BE2C (cell line): ENCODE measurements at places on chromosomes 11 and 22.

DNA sequence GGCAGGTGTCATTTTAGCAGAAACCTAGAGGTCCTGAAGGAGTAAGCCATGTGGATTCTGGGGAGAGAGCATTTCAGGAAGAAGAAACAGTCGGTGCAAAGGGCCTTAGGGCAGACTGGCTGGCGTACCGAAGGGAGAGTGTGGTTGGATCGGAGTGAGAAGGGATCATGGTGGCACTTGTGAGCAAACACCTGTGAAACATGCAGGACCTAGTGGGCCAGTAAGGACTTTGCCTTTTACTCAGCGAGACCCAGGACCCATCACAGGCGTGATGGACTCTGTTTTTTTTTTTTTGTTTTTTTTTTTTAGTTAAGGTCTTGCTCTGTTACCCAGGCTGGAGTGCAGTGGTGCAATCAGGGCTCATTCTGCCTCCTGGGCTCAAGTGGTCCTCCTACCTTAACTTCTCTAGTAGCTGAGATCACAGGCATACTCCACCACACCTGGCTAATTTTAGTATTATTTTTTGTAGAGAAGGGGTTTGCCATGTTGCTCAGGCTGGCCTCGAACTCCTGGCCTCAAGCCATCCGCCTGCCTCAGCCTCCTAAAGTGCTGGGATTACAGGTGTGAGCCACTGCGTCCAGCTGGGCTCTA is 3.5 kb upstream of the TSGA10IP start:
- DNase-seq: no peak

GRCh38 chr11:31262761-31263160 is 106.8 kb downstream of the DCDC1 start:
- DNase-seq: no peak

GRCh38 chr22:34841331-34841771 is 224.6 kb upstream of the ISX start:
- no peak for DNase-seq

- DNase-seq: peak; percentile 23
Observed at GRCh38 chr11:45078236-45079074, 68.0 kb upstream of the PRDM11 start.

- DNase-seq: no peak
Observed at GRCh38 chr11:100806296-100806695, 119.2 kb downstream of the ARHGAP42 start.

GRCh38 chr11:75525433-75526191 is at the start of gene GDPD5:
Gene GDPD5, minus strand, starts transcription at chr11:75525941. Its CDS starts 48,206 bp downstream, at chr11:75477735.
- peak; percentile 93 for DNase-seq

DNA sequence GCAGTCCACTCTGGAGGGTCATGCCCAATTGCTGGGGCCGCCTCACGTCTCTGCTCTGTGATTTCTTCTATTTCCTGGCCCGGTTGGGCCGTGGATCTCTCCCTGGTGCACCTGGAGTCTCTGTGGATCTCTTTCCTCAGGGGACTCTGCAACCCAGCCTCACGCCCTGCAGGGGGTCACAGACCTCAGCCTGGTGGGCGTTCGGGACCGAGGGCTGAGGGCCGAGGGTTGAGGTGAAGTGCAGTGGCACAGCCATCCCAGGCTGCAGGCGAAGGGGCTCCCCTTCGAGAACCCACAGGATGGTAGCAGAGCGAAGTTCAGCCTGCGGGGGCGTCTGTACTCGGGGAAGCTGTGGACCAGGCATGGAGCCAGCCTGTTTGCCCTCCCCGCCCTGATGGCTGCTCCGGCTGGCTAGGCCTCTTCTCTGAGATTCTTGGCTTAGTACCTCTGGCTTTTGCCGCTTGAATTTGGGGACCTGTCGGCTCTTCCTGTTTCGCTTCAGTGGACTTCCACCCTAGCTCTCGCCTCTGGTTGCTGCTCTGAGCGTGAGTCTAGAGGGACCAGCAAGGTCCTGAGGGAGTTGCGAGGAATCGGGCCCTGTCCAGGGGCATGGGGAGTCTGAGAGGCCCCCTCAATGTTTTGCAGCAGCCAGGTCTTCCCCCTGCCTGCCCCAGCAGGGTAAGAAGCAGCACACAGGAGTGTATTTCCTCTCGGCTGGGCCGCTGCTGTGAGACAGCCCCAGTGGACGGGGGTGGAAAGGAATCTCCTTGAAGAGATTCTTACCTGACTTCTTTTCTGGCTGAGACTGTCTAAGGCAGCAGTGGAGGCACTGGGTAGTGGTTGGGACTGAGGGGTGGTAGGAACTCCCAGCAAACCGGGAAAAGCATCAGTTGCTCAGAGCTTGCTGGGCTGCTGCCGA is 140.8 kb downstream of the TBC1D22A start:
- no peak for DNase-seq

DNA sequence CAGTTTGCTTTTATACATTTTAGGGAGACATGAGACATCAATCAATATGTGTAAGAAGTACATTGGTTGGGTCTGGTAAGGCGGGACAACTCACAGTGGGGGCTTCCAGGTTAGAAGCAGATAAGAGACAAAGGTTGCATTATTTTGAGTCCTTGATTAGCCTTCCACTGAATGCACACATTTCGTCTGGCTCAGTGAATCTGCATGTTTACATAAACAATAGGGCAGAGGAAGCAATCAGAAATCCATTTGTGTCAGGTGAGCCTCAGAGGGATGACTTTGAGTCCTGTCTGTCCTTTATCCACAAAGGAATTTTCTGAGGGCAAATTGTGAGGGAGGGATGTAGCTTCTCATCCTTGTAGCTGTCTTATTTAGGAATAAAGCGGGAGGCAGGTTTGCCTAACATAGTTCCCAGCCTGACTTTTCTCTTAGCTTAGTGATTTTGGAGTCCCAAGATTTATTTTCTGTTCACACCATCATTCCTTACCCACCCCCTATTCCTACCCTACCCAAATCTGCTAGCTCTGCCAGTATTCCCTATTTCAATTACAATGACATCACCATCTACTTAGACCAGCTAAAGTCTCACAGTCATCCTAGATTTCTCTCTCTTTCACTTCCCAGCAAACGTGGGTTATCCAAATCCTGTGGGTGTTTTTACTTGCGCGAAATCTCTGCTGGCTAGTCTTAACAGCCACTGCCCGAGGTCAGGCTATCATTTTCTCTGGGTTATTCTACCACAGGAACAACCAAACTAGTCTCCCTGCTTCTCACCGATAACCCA is 2.9 kb downstream of the SC5D start:
- no peak for DNase-seq

GRCh38 chr22:42282943-42283277 is 12.5 kb upstream of the TCF20 start:
- no peak for DNase-seq

GRCh38 chr22:21450858-21451353 is 16.3 kb upstream of the TMEM191C start:
- DNase-seq: peak; percentile 11

- DNase-seq: no peak
Observed at GRCh38 chr11:120031156-120031555, 106.8 kb downstream of the TRIM29 start.
